Naive B cell (primary cell): ENCODE measurements at places on chromosomes 13 and 19.

GRCh38 chr19:48064509-48064908 is 20.6 kb upstream of the CABP5 start:
- no peak for DNase-seq

- DNase-seq: no peak
Measured at GRCh38 chr19:34075661-34076091, 96.6 kb upstream of the LSM14A start.

- DNase-seq: no peak
Measured at GRCh38 chr13:95146486-95146885, 154.8 kb downstream of the ABCC4 start.

- DNase-seq: no peak
Measured at GRCh38 chr13:67736646-67737420, 506.7 kb upstream of the PCDH9 start.

- no peak for DNase-seq
Measured at GRCh38 chr13:39760521-39760920, 105.1 kb downstream of the COG6 start.

DNA sequence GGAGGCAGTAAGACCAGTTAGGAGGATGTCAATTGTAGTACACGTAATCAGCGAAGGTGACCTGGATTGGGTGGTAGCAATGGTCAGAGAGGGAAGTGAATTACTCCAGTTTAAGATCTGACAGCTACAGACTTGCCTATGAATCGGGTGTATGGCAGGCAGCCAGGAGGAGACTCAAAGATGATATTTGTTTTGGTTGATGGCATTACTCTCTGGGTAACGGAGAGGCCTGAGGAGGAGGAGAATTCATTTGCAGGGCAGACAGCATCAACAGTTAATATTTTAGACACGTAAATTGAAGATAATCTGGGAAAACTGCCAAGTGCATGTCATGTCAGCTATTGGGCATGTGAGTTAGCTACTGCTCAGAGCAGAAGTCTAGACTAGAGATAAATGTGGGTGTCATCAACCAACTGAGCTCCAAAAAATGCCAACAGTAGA is 109.2 kb downstream of the SGCG start:
- no peak for DNase-seq

DNA sequence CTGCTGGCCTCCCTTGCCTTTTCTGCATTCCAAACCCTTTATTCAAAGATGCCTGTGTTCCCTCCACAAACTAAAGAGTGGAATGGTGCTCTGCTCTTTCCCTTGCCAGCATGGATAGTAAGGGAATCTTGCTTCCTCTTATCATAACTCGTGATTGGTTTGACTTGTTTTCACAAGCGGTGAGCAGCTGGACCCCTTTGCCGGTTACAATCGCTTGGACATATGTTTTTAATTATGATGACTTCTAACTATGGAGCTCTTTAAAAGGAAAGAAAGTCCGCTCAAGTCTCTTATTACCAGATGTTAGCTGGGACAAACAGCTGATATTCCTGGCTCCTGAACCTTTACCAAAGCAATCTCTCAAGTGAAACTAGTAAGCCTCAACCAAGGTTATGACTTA is 1094.7 kb downstream of the UQCRFS1 start:
- DNase-seq: no peak

GRCh38 chr13:33199289-33199850 is 86.2 kb downstream of the STARD13 start:
- no peak for DNase-seq

DNA sequence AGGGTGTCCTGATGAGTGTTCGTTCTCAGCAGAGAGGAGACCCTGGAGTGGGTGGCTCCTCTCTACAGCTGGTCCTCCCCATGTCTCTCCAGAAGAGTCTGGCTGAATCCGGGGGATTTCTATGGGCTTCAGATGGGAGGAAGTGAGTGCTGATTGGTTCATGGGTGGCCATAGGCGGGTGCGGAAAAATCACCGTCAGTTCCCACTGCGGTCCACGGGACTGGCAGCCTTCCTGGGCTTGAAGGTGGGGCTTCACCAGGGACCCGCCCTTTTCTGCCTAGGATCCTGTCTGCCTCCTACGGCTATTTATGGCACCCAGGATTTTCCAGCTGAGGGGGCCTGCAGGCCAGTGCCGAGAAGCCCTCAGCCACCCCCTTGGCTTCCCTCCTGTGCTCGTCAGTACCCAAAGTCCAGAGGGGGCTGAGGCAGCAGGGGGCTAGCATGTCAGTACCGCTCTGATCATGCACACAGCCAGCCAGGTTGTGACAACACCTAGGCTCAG is 18.4 kb downstream of the CPB2 start:
- no peak for DNase-seq

DNA sequence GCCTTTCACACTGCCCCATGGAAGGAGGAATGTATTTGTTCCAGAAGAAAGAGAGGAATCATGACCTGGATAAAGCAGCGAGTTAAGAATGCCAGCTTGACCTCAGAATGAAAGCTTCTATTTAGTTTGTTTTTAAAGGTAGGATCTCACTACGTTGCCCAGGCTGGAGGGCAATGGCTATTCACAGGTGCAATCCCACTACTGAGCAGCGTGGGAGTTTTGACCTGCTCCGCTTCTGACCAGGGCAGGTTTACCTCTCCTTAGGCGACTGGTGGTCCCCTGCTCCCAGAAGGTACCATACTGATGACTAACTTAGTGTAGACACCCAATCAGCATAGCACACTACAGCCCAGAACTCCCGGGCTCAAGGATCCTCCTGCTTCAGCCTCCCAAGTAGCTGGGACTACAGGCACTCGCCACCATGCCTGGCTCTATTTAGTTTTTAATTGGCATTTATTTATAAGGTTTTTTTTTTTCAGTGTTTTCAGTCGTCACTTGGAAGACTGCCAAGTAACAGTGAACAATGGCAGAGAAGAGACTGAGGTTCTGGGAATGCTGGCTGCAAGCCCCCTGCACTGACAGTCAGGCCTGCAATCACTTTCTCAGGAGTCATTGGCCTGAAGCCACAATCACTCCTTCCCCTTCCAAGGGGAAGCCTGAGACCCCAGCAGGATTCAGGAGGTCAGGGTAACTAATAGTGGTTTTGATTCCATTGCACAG is 73.1 kb downstream of the EPS15L1 start:
- no peak for DNase-seq

DNA sequence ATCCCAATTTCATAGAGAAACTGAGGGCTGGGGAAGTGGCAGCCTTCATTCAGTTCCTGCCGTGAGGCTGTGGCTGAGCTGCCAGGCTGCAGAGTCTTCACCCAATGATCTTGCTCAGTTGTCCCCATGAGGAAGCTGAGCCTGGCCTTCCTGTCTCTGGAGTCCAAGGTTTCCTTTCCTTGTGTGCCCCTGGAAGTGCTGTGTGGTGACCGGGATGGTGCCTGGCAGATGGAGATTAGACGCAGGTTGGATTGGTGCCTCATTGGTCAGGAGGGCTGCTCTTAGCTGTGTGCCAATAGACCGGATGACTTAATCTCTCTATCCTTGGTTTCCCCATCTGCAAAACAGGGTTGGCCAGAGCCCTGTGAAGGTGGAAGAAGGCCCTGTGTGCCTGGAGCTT is 24.6 kb downstream of the DNM2 start:
- no peak for DNase-seq

GRCh38 chr13:60158321-60158801 is 5.4 kb downstream of the DIAPH3 start:
- DNase-seq: no peak

- no peak for DNase-seq
Measured at GRCh38 chr19:15424121-15424520, 5.3 kb upstream of the AKAP8L start.

DNA sequence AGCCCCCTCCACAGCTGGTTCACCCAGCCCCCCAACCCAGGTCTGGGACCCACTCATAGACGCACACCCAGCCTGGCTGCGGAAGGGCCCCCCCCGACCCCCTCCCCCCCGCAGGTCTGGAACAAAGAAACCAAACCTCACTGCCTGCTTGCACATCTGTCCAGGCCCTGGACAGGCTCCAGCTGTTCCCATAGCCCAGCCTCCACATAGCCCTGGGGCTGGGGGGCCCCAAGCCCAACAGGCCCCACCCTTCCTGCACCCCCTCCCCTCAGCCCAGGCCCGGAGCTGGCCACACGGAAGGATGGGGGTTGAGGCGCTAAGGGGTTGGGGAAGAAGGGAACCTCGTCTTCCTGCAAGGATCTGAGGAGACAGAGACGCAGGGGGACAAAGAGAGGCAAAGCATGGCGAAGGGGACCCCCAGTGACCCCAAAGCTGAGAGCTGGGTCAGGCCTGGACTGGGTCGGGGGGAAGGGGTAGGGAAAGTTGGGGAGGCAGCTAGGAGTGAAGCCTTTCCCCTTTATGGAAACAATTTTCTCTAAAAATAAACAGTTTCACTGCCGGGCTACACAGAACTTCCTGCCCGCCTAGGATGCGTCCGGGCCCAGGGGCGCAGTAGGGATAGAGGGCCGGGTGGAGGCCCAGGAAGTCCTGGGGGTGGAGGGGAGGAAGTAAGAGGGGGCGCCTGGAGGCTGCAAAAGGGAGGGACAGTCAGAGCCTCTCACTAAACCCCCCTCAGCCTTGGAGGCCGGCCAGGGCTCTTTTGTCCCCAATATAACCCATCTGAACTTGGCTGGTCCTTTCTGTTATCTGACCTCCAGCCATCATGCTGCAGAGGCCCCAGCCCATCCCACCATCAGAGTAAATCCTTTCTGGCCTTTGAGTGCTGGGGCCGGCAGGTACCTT is 2.4 kb downstream of the KANK2 start:
- no peak for DNase-seq

GRCh38 chr19:13633109-13633508 is 126.8 kb upstream of the CACNA1A start:
- no peak for DNase-seq

- DNase-seq: peak; percentile 84
Measured at GRCh38 chr19:36850559-36851442, at the start of gene ZNF345. ZNF345 (plus strand) TSS chr19:36850876; CDS start chr19:36876831, 25,955 bp downstream.

DNA sequence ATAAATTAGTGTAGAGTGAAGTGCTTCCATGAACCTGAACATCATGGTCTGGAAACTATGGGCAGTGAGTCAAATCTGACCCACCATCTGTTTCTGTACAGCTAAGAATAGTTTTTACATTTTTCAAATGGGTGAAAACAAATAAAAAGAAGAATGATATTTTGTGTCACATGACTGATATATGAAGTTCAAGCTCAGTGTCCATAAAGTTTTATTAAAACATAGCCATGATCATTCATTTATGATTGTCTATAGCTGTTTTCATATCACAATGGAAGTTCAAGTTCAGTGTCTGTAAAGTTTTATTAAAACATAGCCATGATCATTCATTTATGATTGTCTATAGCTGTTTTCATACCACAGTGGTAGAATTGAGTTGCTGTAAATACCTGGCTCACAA is 42.7 kb downstream of the ZNF333 start:
- DNase-seq: no peak

DNA sequence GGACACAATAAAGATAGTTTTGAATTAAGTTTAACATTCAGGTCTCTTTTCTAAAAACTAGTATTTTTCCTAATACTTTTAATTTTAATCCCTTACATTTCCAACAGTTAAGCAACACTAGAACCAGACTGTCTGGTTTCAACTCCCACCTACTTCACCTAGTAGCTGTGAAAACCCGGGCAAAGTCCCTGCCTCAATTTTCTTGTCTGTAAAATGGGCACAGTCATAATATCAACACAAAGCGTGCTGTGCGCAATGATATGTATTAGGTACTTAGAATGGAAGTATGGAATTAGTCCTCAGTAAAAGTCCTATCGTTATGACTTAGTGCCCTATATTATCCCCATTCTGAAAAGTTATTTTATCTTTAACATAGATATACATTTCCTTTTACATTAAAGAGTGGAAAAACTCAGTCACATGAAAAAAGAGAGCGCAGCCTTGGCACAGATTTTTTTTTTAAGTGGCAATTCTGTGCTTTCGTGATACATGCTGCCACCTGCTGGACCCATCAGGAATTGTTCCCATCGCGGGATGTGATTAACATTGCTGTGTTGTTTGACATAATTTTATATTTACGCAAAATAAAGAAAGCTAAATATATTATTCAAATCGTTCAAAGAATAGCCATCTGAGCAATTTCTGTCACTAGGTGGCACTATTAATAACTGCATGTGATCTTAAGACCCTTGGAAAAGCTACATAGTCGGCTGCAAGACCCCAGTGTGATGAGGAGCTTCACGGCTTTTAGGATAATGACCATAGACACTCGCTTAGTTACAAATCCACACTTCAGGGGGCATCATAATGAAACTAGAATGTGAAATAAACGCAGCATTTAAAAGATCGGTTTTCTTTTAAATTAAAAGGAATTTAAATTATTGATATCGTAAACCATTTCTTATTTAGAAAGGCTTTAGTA is 59.9 kb downstream of the LIG4 start:
- DNase-seq: peak; percentile 37

- no peak for DNase-seq
Measured at GRCh38 chr19:47725759-47726401, 12.7 kb downstream of the EHD2 start.

DNA sequence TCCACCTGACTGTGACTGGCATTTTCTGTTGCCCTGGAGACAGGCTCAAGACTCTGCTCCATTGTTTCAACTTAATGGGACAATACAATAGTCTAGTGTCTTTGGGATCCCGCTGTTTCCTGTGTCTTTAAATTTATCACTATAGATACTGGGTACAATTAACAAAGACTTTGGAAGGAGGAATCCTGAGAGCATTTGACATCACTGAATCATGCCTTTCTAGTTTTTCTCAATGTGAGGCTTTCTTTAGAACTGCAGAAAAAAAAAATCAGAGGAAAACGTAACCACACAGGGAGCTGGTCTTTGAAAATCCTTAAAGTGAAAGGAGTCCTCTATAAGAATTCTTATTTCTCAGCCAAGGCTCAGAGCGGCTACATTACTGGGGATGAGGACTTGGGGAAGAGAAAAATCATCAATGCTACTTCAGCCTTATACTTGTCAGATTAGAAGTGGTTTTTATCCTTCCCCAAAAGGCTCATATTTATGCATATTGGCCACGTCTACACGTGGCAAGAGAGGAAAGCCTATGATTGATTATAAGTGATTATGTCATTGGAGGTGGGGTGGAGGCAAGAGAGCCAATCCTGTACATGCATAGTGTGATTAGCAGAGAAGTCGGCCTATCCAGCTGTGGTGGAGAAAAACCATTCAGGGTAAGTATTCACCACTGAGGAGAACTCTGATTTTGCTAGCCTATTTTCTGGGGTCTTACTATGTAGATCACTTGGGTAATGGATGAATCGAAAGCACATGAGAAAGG is 34.4 kb upstream of the UBL3 start:
- no peak for DNase-seq

- no peak for DNase-seq
Measured at GRCh38 chr19:35294328-35294727, 2.4 kb downstream of the MAG start.

GRCh38 chr19:19096641-19097627 is 33.1 kb downstream of the SLC25A42 start:
- DNase-seq: no peak

DNA sequence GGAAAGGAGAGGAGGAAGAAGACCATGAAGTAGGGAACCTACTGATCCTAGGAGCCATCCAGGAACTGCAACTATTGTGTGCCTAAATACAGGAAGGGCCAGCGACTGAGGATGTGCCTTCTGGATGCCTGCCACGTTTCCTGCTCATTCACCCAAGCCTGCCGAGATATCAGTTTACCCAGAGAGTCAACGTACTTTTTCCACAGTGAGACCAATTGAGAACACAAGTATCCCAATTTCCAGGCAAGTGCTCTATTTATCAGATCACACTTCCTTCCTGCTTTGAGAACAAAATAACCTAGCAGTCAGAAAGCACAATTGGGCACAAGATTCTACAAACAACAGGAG is 122.4 kb downstream of the AKAP11 start:
- no peak for DNase-seq

GRCh38 chr19:45630463-45630862 is 8.7 kb downstream of the EML2 start:
- no peak for DNase-seq

- DNase-seq: no peak
Measured at GRCh38 chr19:46391296-46392251, 21.8 kb downstream of the CCDC8 start.
